Astrocyte (in vitro differentiated cells and primary cell): ENCODE measurements at places on chromosomes 7 and 10. TPM values are rescaled to one million over a fixed set of nuclear protein-coding genes. Genes with fewer than 3 reads are reported as not detected.
A peak's percentile ranks its signal among the peaks of the same experiment; 100 is the strongest.

OGDHL gene
- total RNA-seq = 1.2 and 1.9 TPM in 2 replicates

LBX1 gene
- not detected in 2 replicates for total RNA-seq

TRIM73 gene
- 6.1 and 6.9 TPM in 2 replicates for total RNA-seq

UNCX gene
- total RNA-seq = not detected in 2 replicates

NKX1-2 gene
- total RNA-seq = 0.07 TPM in 1 of 2 replicates, not detected in the other

DNA sequence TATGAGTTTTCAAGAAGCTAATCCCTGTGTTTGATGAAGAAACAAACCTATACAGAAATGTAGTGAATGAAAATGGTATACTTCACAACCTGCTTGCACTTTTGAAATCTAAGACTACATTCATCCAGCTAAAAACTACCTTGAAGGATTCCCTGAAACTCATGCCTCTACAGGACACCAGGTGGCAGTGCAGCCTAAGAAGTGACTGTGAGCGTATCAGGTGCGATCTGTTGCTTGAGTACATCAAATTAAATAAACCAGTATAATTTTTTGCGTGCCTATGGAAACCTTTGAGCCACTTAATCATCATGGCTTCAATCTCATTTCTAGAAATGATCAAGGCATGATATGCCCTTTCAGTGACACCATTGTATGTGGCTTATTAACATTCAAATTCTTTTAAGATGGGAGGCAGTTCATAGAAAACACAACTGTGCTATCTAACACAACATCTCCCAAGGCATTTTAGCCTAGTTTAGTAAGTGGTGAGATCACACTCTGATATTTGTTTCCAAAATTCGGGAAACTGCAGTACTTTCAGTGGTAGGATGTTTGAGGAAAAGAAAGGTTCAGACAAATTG, 57.4 kb downstream of the PPP1R17 start:
- DNase-seq = peak; percentile 56

GRCh38 chr10:33680036-33680435, 345.6 kb upstream of the NRP1 start:
- no peak for DNase-seq

DNA sequence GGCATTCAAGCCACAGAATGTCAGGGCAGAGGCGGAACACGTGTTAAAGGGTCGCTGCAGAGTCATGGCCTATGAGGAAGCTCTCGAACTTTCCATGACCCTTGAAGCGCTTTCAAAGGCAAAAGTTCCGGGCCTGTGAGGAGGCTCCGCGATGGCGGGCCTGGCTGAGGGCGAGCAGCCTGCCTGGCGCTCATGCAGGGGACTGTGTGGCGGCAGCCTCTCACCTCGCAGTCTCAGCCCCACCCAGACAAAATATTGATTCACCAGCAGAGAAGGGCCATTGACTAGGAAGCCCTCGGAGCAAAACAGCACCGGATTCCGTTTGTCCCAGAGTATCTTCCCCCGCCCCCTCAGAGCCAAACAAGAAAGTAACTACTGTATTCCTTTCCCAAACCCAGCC, 12.8 kb upstream of the CNNM1 start:
- no peak for DNase-seq

GRCh38 chr10:97016728-97017473, 168.9 kb downstream of the SLIT1 start:
- peak; percentile 12 for DNase-seq

TUBAL3 gene
- total RNA-seq = not detected in 2 replicates

ARHGAP22 gene
- 4.7 and 6.2 TPM in 2 replicates for total RNA-seq

GRCh38 chr7:149184274-149184673, 11.1 kb upstream of the ZNF282 start:
- DNase-seq = no peak

GRCh38 chr10:11183015-11183414, 165.3 kb downstream of the CELF2 start:
- DNase-seq = no peak

GRCh38 chr7:110854166-110854565, 236.8 kb upstream of the LRRN3 start:
- DNase-seq = no peak

DNA sequence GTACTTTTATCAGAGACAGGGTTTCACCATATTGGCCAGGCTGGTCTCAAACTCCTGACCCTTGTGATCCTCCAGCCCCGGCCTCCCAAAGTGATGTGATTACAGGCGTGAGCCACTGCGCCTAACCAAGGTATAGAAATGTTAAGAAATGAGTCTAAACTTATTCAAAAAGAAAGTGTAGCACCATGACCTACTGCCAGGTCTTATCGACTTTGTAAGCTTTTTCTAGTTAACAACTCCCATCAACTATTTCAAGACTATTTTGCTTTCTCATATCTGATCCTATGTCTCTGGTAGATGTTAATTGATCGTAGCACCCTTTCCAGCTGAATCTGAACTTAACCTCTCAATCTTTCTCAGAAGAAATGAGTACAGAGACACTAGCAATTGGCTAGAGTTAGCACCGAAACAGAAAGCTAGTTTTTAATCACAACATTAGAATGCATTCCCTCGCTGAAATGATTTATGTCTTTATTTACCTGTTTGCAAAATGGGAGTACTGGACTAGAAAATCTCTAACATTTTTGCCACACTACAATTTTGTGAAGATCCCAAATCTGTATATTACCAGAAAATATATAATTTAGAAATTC, 114.0 kb upstream of the HGF start:
- no peak for DNase-seq

DNA sequence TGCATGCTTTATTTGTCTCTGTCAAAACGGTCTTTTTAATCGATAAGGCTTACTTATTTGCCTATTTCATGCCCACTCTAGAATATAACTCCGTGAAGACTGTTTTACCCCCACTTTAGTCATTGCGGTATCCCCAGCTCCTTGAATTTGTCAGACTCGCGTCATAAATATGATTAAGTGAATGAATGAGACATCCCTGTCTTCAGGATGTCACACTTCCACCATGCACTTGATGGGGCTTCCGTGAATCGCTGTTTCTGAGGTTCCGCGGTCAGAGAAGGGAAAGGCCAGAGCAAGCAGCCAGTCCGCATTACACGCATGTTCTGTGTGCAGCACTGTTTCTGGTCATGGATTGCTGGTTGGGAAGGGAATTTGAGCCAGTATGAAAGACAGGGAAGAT, 138.8 kb downstream of the CELF2 start:
- DNase-seq = no peak

DNA sequence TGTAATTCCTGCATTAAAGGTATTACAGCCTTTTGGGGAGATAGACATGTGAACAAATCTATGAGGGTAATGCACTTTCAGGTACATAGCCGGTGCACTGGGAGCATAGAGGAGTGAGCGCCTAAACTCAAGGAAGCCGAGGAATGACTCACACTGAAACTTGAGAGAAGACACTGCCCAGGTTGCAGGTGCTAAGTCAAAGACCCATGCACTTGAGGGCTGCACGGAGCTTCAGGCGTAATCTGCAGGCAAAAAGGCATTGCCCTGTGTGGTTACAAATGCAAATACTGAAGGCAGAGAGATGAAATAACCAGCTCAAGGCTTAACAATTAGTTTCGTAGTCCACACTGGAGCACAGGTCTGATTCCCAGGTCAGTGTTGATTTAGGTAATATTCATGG, 51.0 kb upstream of the OSBPL3 start:
- DNase-seq = no peak

FMC1 gene
- total RNA-seq = 3.0 and 8.4 TPM in 2 replicates

DNA sequence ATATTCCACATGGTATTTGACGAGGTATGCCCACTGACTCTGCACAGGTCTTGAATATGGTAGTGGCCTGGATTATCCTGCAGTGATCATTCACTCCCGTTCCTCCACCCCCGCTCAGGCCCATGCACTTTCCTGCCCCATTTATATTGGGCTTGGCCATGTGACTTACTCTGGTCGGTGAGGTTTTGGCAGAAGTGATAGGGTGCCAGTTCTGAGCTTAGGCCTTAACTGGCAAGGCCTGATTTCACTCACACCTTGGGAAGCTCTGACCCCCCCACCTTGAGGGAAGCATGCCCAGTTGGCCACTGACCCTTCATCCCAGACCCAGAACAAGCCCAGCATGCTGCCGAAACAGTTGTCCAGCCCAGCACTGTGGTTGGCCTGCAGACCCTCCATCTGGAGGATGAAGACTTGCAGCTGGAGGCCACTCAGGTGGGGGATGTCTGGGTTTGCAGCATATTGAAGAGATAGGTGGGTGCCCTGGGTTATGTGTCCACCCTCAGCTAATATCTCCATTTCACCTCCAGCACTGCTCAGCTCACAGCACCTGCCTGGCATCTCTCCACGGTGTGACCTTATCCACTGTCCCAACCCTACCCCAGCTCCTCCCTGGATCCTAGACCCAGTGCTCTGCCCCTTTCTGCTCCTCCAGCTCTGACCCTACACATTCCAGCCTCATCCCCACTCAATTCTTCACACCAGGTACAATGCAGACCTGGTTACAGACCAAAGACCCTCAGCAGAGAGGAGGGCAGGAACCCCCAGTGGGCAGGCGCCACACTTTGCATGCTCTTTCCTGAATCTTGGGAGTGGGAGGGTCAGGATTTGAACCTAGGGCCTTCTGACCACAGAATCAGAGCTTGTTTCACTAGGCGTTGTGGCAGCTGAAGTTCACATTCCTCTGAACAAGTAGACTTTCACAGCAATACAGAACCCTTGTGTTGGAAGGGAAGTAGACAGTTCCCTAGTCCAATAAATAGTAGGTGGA, 138.1 kb upstream of the CHST15 start:
- DNase-seq = no peak

OR6B1 gene
- total RNA-seq = not detected in 2 replicates

PSMA2 gene
- total RNA-seq = 106 and 119 TPM in 2 replicates

DNA sequence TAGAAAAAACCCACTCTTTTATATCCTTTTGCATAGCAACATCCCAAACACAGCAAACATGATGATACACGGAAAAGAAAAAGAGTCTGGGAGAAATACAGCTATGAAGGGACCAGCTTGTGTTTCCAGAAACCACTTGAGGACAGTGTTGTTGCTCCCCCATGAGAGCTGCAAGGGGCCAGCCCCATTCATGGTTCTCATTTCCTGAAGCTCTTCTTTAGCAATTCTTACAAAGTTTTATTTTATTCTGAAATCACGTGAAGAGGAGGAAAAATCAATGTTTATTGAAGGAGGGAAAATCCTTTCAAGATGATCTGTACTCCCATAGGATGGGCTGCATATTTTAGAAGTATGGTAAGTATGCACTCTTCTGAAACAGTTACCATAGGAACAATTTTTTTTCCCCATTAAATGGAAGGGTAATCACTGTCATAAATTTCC, 17.5 kb upstream of the PRTFDC1 start:
- no peak for DNase-seq

FAM237B gene
- not detected in 2 replicates for total RNA-seq

SRGN gene
- total RNA-seq = 0.30 TPM in 1 of 2 replicates, not detected in the other

DNA sequence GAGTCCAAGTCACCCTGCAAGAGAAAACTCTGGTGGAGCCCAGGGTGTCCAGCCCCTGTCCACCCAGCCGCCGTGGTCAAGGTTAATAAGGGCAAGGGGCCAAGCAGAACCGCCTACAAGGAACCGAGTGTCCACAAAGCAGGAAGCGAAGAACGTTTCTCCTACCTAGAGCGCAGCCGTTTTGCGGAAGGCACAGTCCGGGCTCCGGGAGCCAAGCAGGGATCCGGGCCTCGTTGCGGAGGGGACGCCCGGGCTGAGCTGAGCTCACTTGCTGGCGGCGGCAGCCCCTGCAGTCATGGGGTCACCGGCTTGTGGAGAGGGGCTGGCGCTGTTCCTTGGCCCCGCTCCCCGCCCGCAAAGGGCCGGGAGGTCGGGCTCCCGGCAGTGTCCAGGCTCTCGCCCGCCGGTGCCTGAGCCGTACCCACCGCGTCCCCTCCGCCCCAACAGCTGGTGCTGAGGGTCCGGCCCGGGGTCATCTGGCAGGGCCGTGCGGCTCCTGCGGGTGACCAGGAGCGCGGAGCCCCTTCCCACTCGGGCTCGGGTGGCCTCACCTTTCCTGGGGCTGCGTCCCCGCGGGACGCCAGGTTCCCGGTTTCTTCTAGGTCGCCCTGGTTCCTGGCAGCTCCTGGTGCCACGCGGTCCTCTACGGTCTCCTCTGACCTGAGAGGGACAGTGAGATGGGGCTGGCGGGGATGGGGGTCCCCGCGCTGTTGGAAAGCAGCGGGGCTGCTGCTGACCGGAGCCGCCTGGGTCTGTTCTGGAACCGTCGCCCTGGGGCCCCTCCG, 14.0 kb upstream of the ZNF273 start:
- DNase-seq = no peak

DNA sequence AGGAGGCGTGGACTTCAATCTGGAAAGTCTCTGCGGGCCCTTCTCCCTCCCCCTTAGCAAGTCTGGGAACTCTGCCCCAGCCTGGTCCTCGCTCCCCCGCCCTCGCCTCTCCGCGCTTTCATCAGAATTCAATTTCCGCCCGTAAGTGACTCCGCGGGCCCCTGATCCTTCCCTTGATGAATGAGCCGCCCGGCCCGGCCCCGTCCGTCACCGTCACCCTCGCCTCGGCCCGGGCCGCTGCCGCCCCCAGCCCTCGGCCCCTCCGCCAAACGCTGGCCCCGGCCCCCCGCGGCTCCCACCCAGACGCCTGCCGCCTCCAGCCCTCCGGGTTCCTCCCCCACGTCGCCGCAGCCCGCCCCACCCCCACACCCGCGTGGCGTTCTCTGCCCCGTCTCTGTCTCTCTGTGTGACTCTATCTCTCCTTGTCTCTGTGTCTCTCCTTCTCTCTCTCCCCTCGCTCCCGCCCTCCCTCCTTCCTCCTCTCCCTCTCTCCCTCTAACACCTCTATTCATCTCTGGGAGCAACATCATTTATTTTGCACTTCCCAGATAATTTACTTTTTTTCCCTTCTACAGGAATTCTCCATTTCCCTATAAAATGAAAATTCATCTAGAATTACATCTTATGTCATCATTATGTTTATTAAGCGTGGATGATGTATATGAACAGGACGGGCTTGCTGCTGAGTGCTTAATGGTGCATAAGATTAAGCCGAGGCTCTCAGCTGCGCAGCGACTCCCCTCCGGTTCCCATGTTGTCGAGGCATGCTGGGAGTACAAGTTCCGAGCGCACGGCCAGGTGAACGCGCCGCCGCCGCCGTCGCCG, 91.2 kb upstream of the PAX2 start:
- no peak for DNase-seq

DNA sequence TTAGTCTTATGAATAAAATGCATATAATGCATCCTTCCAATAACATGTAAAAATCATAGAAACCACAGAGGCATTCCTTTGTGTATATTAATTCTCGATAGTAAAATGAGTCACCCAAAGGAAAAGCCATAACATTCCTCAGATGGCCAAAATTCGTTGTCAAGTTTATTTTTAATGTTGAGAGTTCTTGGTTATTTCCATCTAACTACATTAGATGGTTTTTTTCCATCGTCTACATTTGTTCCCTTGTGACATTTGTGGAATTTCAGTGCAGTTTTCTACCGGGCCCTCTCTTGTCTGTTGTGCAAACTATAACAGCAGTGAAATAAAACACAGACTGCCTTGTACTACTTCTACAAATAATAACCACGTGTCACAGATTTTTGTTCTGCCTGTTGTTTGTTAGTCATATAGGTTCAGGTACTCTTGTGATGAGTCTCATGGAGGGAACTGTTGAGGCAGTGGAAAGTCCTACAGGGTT, 54.7 kb upstream of the CCAR1 start:
- peak; percentile 93 for DNase-seq
